ENCODE measurements at places on chromosomes 7 and 10.

GRCh38 chr7:120521761-120522737, 249.1 kb downstream of the KCND2 start:
- DNase-seq, result no peak

GRCh38 chr7:50534690-50535290, 30.4 kb downstream of the DDC start:
- peak; percentile 89 for DNase-seq

DNA sequence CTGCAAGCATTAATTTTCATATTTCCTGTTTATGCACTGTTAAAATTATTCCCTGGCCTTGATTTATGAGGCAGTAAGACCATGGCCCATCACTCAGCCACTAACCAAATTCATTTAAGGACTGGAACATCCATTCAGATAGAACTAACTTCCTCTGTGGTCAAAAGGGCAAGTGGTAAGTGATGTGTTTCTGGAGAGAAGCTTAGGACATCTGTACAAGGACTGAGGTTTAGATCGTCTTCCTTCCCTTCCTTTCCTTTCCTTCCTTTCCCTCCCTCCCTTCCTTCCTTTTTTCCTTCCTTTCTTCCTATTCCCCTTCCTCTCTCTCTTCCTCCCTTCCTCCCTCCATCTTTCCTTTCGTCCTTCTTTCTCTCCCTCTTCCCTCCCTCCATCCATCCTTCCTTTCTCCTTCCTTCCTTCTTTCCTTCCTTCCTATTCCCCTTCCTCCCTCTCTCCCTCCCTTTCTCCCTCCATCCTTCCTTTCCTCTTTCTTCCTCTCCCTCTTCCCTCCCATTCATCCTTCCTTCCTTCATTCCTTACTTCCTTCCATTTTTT, 1019.4 kb downstream of the TYW1 start:
- DNase-seq, result no peak

- peak; percentile 79 for DNase-seq
Observed at GRCh38 chr7:39589323-39590111, 23.3 kb downstream of the YAE1 start.

GRCh38 chr7:30285536-30286284, 1.3 kb downstream of the ZNRF2 start:
- DNase-seq, result peak; percentile 24

GRCh38 chr7:111846898-111847297, 284.6 kb upstream of the IMMP2L start:
- DNase-seq, result no peak

DNA sequence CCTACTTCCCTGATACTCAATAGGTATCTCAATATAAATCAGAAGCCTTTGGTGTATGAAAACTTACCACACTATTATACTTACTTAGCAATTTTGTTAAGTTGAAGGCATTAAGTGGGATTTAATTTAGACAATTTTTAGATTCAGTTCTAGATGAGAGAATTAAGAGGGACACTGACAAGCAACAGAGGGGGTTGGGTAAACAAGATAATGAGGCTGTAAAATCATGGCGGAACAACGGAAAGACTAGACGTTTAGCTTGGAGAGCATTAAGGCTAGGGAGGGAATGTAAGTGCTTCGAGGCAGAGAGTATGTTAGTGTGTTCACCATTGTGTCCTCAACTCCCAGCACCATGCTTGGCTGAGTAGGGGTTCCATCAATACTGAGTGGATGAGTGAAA, 71.3 kb downstream of the DENND11 start:
- DNase-seq, result no peak

DNA sequence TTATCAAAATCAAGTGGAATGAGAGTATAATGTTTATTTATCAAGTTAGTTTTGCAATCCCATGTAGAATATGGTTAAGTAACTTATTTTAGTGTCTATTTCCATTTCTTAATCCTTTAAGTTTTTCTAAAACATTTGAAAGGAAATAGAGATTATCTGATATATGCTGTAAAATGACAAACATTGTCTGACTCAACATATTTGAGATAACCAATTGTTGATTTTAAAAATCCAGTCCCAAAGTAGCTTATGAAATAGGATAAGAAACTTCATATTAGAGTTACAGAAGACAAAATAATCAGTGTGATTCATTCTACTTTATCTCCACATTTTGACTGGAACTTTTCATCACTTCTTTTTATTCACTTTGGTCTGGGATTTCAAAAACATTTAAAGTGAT, 38.7 kb upstream of the CDK1 start:
- DNase-seq, result no peak
